NCI-H2171 treated with DMSO at 0.1 percent for 48 hours (cell line): ENCODE measurements at places on chromosomes 2 and 18.

GRCh38 chr2:86584151-86584913 is 21.1 kb upstream of the CHMP3 start:
- DNase-seq, result no peak

DNA sequence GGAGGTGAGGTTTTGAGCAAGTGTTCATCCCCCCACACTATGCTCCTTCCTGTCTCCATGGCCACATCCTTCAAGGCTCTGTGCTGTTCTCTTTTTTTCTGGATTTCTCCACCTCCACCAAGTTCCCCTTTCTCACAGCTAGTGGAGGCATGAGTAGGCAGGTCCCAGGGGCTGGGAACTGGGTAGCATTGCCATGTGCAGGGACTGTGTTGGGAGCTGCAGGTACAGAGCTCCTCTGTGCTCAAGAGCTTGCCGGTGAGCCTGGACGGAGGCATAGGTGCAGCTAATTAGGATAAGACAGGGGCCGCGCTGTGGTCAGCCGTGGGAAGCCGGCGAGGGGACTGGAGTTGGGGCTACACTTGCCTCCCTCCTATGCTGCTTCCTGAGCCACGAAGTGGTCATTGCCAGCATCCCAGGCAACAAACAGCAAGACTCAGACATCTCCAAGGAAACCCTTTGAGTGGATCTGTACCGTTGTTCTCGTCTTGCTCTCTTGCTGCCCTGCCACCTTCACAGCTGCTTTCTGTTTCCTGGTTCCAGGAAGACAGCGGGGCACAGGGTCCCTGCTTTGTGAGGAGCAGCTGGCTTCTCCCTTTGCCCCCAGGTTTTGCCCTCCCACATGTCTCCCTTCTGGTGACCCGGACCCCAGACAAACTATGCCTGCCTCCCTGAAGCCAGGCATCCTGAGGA is 36.9 kb downstream of the ATOH8 start:
- no peak for DNase-seq

- no peak for DNase-seq
Measured at GRCh38 chr2:1752751-1753150, 8.4 kb upstream of the PXDN start.

DNA sequence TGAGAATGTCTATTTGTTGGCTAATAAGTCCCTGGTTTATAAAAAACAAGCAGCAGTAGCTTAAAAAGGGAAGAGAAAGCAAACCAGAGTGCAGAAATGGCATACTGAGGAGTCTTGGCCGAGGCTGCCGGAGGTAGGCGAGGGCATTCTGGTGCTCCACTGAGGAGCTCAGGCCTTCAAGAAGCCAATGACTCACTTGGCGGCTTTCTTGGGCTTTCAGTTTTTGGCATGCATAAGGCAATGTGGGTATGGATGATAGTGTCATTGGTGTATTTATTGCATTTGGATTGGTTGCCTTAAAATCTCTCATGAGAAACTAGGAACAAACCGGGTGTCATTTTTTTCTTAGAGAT is 119.6 kb upstream of the ARL5A start:
- no peak for DNase-seq

GRCh38 chr2:234098681-234099080 is 48.2 kb downstream of the SPP2 start:
- peak; percentile 34 for DNase-seq

DNA sequence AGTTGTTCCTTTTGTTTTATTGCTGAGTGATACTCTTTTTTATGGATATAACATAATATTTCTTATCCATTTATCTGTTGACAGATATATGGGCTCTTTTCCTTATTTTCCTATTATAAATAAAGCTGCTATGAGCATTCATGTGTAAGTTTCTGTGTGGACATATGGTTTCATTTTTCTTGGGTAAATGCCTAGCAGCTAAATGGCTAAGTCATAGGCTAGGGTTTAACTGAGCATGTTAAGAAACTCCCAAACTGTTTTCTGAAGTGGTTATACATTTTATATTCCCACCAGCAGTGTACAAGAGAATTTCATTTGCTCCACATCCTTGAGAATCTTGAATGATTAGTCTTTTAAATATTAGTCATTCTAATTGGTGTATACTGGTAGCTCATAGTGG is 786.6 kb upstream of the CDH2 start:
- peak; percentile 40 for DNase-seq

- DNase-seq, result no peak
Measured at GRCh38 chr2:84788498-84788897, 92.4 kb downstream of the TRABD2A start.

- no peak for DNase-seq
Measured at GRCh38 chr2:164734196-164734595, 107.4 kb downstream of the COBLL1 start.

DNA sequence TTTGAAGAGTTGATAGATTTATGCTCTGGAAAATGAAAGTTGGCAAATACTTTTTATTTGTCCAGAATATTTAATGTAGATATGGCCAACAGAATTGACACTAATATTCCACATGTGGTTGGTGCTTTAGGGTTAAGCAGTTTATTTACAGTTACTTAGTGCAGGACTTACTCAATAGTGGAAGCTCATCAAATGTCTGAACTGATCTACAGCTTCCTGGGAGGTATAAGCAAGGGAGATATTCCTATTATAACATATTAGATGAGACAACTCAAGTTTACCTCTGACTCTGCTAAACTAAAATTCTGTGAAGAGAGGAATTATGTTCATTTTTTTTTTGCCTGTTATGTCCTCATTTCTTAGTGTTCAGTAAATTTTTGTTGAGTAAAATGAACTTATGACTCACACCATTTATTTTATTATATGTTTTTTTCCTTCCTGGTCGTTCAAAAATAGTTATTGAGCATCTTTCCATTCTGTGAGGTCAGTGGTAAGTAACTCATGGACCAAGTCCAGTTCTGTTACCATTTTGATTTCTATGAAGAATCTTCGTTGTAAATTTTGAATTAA is 13.6 kb downstream of the ABI2 start:
- no peak for DNase-seq

GRCh38 chr2:136214307-136215200 is 96.6 kb upstream of the CXCR4 start:
- DNase-seq, result no peak

GRCh38 chr18:26468931-26469340 is 79.4 kb downstream of the KCTD1 start:
- peak; percentile 88 for DNase-seq

- DNase-seq, result no peak
Measured at GRCh38 chr2:240604291-240604938, 17.9 kb downstream of the CAPN10 start.

DNA sequence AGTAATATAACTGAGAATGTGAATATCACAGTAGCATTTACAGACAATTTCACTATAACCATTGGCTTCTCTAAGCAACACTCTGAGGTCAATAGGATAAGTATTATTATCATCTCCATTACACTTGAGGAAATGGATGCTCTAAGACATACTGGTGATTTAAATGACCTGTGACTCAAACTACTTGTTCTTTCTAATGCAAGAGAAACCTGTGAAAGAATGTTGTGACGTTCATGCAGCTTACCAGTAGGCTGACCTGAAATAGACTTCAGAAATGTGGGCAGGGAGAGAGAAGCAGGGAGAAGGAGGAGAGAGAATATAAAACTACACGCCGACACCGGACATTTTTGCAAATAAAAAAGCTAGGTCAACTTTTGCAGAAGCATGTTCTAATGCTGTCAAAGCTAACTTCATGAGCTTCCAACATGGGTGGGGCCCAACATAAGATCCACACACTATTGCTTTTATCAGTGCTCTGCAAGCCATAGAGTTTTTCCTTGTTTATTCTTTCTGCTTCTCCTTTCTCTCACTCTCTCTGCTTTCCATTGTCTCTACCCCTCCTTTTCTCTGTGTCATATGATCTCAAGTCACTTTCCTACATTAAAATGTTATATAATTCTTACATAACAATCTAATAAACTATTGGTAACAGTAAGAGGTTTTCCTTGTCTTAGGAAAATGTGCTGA is 217.6 kb upstream of the FN1 start:
- no peak for DNase-seq

DNA sequence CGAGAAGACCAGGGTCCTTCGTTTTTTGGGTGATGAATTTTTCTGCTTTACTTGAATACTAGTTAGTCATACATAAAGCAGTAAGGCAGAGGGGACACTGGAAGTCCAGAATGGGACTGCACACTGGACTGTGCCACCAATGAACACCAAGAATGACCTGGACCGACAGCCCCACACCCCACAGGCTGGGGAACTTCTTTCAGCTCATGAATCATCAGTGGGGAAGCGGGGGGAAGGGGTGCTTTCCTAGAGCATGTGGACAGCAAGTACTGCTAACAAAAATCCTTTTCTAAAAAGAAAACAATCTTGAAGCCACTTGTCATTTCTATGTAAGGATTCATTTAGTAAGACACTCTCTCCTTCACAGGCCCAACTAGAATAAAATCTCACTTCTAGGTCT is 86.0 kb downstream of the DTNB start:
- no peak for DNase-seq

GRCh38 chr2:99861376-99861760 is 281.0 kb downstream of the AFF3 start:
- DNase-seq, result no peak

DNA sequence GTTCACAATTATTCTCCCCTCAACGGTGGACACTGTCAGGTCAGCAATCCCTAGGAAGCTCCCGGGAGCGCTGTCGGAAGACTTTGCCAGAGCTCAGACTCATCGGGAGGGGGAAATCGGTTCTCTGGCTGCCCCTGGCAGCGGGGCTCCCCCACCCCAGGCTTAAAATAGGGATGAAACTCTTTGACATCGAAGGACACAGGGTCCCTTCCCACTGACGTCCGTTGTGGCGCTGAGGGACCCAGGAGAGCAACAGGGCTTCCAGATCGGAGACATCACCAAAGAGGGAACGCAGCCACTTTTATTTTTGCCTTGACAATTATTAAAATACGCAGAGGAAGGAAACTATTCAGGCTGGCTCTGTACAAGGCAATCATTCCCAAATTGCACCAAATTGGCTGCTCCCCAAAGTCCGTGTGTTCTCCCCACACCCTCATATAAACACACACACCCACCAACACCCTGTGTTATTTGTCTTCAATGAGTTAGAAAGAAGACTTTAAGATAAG is 249.0 kb downstream of the CDH20 start:
- no peak for DNase-seq
